T-cell (primary cell): ENCODE measurements at places on chromosomes 6 and 20. TPM values are rescaled to one million over a fixed set of nuclear protein-coding genes. Genes with fewer than 3 reads are reported as not detected.

Gene THEMIS
- total RNA-seq, result 78.1 TPM

Gene JPH2
- not detected for total RNA-seq

Gene RAB44
- total RNA-seq, result 0.06 TPM

Gene OR2H1
- not detected for total RNA-seq

- no peak for DNase-seq
Observed at GRCh38 chr20:64256282-64256935, 861 bp downstream of the PCMTD2 start.

DNA sequence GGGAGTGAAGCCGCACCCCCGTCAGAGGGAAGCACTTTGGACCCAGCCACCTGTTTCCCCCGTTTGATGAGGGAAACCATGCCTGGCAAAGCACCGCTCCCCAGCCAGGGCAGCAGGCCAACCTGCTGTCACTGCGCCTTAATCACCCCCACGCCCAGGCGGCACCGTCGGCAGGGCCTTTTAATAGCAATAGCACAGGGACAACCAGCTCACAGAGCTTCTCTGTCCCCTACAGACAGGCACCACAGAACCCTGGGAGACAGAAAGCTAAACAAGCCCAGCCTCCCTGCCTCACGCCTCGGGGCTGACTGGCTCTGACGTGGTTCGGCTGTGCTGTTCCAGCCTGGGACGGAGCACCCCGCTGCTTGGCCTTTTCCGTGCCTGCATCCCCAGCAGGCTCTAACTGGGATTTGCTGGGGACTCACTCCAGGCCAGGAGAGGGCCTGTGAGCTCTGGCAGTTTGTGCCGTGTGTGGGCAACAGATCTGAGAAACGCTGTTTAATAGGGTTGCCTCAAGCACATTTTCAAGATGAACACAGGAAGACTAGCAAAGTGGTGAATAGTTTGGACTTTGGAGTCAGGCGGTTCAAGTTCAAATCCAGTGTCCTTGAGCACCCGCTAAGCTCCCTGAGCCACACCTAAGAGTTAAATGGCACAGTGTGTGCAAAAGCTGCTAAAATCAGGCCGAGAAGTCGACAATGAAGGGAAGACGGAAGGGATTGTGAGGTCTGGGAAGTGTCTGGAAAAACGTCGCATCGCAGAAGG is 223.8 kb downstream of the NRN1 start:
- no peak for DNase-seq

GRCh38 chr6:110628330-110628729 is 151.9 kb upstream of the SLC22A16 start:
- DNase-seq, result no peak

- DNase-seq, result no peak
Observed at GRCh38 chr6:6293317-6293716, 27.1 kb downstream of the F13A1 start.

GRCh38 chr6:136014454-136015437 is 163.2 kb downstream of the PDE7B start:
- no peak for DNase-seq

DNA sequence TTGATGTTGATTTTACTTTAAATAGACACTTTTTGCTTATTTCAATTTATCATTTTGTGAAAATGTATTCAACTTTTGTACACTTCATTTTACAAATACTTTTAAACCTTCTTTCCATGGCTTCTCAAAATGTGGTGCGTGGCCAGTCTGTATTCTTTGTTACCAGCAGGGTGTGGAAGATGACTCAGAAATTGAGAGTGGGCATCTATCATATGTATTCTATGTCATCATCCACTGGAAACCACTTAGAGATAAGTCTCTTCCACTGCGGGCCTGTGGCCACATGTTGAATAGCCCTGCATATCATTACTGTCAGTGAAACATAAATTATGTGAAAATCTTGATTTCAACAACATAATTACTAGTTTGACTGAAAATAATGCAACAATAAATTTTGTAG is 52.6 kb upstream of the MC3R start:
- no peak for DNase-seq

DNA sequence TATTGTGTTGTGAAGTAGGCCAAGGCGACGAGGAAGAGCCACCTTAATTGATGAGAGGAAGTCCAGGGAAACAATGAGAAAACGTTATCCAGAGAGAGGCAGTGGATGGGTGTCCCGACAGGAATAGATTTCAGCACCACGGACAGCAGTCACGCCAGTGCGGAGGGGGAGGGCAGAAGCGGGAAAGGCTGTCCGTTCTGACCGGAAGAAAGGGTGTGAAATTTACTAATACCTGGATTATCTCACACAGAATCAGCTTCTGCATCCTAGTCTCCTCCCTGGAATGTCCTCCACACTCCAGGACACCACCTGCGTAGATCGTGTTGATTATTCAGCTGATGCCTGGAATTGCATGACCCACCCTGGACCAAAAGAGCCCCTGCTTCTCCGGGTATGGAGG is 7.4 kb upstream of the BPIFA3 start:
- DNase-seq, result peak; percentile 30

DNA sequence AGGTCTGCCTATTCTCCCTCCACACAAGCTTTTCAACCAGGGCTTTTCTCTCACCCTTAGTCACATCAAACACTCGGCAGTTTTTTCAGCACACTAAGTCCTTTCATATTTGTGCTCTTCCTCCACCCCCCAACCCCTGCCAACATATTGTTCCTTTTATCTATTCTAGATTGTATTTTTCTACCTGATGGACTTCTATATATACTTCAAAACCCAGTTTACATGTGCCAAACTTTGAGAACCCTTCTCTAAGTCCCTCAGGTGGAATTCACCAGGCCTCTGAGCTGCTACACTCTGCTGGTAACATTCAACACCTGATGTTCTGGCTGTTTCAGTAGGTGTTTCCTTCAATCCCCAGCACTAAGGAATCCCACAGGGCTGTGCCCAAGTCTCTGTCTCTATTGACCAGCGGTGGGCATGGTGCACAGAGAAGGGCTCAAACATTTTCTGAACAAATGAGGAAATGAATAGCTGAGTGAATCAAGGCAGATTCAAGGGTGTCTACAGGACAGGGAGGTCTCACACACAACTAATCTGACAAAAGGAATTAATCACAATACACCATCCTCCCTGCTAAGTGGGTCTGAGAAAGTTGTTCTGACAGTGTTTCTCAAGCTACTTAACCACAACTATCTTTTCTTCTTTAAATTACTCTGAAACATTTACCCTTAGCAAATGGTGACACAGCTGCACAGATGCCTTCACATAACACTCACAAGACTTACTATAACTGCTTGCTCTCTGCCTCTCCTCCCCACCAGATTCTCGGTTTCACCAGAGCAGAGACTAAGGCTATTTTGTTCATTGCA is 166.5 kb downstream of the TSHZ2 start:
- DNase-seq, result no peak

DNA sequence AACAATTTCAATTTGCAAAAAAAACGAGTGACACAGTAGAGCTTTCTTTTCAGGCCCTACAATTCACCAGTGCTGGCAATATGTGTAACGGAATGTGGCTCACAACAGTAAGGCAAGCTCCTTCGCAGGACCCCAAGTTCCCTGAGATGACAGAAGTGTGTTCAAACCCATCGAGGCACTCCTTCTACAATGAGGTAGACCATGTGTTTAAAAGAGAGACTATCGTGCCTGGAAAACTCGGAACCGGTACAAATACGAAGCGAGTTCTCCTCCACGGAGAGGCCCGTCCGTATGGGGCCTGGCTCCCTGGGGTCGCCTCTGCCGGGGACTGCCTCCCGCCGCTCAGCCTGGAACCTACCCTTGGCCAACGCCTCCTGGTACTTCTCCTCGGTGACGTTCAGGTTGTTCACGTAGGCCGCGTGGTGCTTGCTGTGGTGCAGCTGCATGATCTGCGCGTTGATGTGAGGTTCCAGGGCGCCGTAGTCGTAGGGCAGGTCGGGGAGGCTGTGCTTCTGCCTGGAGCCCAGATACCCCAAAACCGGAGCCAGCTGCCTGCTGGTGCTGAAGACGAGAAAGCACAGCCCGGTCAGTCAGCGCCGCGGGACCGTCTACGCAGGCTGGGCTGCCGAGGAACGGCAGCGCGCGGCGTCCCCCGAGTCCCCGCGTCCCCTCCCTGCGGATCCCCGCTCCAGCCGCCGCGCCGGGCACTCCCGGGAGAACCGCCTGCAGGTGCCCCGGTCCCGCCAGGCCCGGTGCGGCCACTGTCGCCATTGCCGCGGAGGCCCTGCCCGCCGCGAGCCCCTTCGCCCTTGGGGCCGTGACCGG is 526 bp downstream of the SOD2 start:
- peak; percentile 51 for DNase-seq

DNA sequence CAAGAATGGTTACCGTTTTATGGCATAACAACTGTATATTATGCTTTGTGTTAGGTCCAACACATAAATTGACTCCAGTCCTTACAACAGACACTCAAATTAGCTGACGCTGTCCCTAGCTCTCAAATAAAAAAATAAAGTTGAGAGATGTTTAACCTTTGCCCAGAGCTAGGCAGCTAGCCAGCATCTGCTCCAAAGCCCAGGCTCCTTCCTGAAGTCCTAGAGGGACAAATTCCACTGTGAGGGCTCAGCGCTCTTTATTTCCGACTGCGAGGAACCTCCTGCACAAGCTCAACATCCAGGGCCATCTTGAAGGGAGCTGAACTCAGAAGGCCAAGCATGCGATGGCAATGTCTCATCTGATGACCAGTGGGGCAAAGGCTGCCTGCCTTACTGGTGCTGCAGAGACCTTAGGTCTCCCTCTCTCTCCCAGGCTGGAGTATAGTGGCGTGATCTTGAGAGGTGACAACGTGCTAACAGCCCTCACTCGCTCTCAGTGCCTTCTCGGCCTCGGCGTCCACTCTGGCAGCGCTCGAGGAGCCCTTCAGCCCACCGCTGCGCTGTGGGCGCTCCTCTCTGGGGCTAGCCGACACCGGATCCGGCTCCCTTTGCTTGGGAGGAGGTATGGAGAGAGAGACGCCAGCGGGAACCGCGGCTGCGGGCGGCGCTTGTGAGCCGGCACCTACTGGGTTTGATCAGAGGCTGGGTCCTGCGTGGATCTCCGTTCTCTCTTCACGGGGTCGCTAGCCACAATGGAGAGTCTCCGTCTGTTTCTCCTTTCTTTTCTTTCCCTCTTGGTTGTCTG is 24.7 kb upstream of the GFOD1 start:
- DNase-seq, result no peak

GRCh38 chr20:36950414-36951197 is 902 bp downstream of the SAMHD1 start:
- DNase-seq, result peak; percentile 60

DNA sequence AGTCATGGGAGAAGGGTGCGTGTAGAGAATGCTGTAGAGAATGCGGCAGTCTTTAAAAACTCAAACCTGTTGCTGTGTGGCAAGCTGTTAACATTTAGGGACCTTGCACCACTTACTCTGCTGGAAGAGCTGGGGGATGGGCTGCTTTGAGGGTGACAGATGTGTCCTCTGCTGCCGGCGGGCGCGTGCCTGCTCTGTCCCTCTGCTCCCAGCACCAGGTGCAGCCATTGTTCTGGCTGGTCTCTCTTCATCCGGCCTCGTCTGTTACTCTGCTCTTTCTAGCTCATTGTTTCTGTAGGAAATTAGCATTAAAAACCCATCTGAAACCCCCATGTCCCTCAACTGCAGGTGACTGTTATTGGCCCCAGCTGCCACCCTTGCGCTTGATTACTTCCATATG is 78.5 kb downstream of the CBFA2T2 start:
- no peak for DNase-seq

DNA sequence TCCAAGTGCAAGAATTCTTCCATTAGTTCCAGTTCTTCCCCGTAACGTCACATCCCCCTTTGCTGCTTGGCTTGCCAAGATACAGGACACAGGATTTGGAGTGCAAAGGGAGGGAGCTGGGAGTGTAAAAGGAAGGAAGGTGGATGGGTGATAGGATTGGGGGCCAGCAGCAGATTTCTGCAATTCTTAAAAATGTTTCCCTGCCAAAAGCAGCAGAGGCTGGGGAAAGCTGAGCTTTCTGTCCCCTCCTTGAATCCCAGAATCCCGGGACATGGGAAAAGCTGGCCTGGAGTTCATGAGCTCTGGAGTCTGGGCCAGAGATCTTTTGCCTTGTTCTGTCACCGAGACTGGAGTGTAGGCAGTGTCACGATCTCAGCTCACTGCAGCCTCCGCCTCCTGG is 60.0 kb upstream of the EPB41L1 start:
- no peak for DNase-seq

DNA sequence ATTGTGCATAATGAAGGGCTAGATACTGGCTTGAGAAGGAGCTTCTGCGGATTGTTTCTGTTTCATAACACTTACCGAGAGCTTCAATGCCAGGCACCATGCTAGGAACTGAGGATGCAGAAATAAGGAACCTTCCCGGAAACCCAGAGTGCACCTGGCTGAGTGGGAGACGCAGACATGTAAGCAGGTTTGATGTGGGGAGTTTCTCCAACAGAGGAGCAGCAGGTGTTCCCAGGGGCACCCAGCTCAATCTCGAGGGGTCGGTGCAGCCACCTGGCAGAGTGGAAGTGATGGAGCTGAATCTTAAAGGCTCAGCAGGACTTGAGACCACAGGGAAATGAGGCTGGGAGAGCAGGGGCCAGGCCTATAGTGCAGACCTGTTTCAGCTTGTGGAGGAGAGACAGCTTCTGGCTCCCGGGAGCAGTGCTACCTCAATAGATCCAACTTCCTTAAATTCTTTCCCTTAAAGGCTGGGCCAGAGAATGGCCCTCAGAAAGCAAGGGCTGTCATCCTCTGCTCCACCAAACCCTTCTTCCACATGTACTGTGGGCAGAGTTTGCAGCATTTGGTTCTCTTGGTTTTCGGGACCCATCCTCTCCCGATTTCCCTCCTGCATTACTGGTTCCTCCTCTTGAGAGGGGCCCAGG is 27.8 kb upstream of the SRC start:
- no peak for DNase-seq

GRCh38 chr6:81998432-81998831 is 246.0 kb upstream of the TENT5A start:
- DNase-seq, result no peak

DNA sequence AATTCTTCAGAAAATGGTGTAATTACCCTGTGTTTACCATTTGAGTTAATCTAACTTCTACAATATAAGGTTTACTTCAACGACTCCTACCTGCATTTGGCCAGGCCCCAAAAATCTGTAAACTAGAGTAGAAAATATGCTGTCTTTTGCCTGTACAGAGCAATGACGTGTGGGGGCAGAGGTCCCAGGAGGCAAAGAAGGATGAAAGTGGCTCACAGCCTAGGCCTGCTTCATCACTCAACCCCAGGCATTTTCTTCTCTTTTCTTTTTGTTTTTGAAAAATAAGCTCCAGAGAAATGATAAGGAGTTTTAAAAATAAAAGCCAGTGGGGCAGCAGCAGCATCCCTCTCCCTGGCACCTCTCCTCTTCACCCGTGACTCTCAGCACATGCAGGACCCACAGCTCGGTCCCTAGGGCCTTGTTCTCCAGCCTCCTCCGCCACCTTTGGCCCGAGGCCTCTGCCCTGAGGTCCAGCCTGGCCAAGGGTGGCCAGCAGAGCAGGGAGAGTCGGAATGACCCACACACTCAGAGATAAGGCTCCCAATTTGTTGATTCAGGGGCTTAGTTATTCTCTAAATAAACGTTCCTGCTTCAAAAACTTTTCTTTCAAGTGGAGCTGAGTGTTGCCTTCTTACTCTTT is 310.3 kb upstream of the RNF24 start:
- DNase-seq, result no peak

- no peak for DNase-seq
Observed at GRCh38 chr6:14280006-14280510, 162.5 kb downstream of the CD83 start.

GRCh38 chr6:168078943-168079405 is at the start of gene FRMD1:
Gene FRMD1 (minus strand): TSS chr6:168079212. CDS start chr6:168079094, 118 bp downstream.
- no peak for DNase-seq
